ENCODE measurements at places on chromosomes 2 and 18.

GRCh38 chr2:128638341-128639119, 319.9 kb upstream of the HS6ST1 start:
- DNase-seq, result no peak

DNA sequence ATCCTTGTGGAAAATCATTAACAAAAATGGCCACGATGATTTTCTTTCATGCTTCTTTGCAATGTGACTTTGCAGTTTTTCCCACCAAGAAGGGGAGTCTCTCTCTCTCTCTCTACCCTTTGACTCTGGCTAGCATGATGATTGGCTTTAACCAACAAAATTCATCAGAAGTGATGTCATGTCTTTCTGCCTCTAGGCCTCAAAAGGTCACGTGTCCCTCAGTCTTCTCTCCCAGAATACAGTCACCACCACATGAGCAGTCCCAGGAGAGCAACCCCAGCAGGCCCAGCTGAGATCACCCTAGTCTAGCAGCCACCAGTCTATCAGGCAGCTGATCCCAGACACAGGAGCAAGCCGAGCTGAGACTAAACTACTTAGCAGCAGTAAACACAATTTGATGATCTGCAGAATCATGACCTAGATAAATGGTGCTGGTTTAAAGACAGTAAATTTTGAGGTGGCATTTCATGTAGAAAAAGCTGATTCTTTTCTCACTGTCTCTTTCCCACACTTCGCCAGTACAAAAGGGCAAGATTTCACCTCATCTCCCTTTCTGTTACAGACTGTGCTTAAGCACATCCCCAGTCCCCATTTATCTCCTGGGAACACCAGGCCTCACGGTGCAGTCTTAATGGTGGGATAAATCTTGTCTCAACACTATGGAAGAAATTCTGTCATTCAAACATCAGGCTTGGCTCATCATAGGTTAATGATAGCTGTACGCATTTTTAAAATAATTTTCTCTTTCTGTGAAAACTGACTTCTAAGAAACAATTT, 132.7 kb downstream of the SCG2 start:
- no peak for DNase-seq

DNA sequence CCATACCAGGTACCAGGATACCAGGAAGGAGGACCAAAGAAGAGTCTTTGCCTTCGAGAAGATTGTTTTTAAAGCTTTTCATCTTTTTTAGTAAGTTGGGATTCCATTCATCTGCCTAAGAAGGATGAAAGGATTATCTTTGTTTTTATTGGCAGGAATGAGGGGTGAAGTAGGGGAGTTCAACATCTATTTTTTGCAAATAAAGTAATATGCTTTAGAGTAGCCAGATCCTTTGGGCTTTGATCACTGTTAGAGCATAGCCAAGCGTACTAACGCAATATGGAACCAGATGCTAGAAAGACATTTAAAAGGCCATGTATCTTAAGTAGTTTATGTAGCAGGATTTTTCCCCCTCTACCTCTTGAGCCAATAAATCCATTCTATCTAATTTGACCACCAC, 133.0 kb downstream of the PRPF40A start:
- DNase-seq, result no peak

DNA sequence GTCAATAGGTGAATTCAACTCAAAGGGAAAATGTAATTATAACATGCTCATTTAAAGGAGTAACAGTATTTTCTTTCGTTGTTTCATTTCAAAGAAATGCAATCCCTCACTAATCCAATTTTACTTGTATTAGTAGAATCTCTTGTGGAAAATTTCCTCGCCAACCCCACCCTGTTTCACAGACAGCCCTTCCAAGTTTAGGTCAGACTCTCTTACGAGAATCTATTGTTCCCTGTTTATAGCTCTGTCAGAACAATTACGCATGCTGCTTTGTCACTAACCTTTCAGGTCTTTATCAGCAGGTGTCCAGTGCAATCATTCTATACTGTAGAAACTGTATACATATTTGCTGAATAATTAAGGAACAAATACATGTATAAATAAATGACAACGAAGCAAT, 657.8 kb upstream of the LINC00305 start:
- DNase-seq, result no peak

GRCh38 chr18:38957736-38958135, 1392.1 kb upstream of the CELF4 start:
- DNase-seq, result no peak

- DNase-seq, result no peak
Observed at GRCh38 chr2:15385184-15385583, 175.9 kb downstream of the NBAS start.

DNA sequence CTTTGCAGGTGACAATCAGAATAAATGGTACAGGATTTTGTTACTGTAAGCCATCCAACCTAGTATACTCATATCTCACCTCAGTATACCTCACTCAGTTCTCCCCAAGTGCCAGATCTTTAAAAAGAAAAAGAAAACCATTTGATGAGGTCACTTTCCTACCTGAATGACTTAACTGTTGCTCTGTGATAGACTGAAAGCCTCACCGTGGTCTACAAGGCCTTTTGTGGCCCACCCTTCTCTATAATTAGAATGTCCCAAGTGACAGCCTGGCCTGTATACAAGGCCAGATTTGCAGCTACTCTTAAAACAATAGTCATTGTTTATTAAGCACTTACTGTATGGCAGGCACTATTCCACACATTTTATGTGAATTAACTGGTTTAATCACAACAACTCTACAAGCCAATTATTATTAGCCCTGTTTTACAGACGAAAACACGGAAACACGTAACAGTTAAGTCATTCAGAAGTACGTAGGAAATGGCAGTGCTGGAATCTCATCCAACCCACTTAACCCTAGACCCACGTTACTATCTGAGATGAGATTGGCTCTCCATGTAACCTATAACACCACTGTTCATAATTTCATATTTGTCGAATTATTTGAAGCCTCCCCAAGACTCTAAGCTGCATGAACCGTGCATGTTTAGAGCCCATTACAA, 28.3 kb downstream of the PKP4 start:
- no peak for DNase-seq

DNA sequence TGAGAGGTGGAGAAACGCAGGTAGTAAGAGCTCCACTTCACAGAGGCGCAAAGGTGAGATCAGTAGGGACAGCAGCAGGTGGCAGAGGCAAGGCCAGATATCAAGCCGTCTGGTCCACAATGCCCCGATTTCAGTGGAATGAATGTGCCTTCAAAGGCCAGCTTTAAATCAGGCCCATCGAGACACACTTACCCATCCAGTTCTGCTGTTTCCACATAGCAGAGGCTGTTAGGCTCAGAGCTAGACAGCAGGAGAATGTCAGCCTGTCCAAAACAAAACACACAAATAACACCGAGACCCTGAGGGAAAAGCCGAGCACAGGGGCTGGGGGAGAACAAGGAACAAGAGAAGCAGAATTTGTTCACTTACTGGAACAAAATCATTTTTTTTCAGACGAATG, 75.8 kb upstream of the NARS1 start:
- DNase-seq, result no peak

DNA sequence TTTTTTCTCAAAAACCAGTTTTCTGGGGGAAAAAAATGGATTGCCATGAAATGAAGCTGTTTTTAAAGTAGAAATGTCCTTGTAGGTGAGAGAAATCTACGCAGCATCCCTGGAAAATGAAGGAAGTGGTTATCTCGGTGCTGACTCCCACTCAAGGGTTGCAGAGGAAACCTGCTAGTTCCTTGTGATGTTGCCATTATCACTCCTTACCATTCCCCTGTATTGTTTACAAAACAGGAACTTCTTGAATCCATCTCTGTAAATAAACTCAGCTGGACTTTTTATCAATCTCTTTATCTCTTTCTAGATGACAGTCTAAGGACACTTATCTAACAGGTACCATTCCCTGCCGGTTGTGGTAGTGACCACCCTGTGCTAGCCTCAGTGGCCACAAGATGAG, 61.2 kb downstream of the FEZ2 start:
- DNase-seq, result no peak

- no peak for DNase-seq
Observed at GRCh38 chr2:208711598-208711997, 305.0 kb downstream of the PTH2R start.

- no peak for DNase-seq
Observed at GRCh38 chr2:68390586-68390985, 25.5 kb downstream of the PLEK start.

GRCh38 chr18:617970-618504, 21.2 kb downstream of the CLUL1 start:
- DNase-seq, result no peak

GRCh38 chr2:32652555-32653209, 24.8 kb downstream of the TTC27 start:
- no peak for DNase-seq

DNA sequence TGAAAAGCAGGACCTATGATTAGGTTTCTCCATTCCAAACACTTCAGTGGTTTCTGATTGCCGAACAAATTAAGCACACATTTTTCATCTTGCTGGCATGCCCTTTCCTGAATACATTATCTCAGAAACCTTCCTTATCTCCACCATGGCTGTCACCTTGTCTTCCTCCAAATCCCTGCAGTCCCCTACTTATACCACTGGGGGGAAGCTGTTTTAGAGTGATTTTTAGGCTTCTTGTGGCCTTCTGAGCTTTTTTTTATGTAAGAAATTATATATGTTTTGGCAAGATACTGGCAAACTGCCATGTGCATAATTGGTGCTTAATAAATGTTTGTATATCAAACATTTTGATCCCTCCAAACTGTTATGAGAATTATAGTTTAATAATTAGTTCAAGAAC, 229.2 kb downstream of the MYT1L start:
- no peak for DNase-seq

DNA sequence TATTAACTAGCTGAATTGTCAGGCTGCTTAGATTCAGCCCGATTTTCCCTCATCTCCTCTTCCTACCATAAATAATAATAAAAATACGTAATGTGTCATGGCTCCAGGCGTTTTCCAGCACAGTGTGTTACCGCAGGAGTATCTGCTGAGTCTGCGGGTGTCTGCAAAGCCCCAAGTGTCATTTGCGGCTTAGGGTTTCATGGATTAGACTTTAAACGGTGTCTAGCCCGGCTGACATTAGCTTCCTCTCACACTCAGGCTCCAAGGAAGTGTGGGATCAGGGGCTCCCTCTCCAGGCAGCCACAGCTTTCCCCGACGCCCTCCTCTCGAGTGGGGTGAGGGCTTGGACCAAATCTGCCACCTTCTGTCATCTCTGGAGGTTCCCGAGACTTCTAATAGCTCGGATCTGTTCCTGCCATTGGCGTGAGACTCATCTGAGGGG, 14.1 kb upstream of the HOXD1 start:
- no peak for DNase-seq

GRCh38 chr18:42183746-42184145, 228.7 kb downstream of the PIK3C3 start:
- no peak for DNase-seq

- no peak for DNase-seq
Observed at GRCh38 chr2:207670887-207671286, 40.6 kb upstream of the CCNYL1 start.
